ENCODE measurements at places on chromosomes 6 and 20.

GRCh38 chr20:3815703-3816315, 4.5 kb upstream of the AP5S1 start:
- no peak for DNase-seq

- no peak for DNase-seq
These were observed 65.7 kb downstream of the RTN4IP1 start for GRCh38 chr6:106563614-106564013.

DNA sequence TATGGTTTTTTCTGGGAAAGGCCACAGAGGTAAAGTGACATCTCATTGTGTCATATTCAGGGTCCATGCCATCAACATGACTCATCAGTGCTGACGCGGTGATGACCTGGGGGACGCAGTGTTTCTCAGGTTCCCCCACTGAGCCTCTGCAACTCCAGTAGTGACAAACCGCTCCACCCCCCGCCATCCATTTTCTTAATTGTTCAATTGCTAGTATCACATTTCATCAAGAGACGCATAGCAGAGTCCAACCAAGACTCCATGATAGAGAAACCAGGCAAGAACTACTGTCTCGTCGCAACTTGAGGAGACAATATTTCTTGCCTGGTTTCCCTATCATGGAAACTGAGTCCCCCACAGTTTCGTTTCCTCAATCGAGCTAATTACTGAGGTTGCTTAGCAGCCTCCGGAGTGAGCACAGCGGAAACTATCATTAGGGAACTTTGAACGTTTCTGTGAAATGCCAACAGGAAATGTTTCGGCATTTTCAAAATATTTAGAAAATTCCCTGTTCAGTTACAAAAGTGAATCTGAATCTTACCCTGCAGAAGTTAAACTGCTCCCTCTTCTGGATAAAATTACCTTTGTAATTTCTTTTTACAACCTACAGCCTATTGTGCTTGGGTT, 12.2 kb upstream of the SERPINB1 start:
- DNase-seq = peak; percentile 83

- peak; percentile 49 for DNase-seq
These were observed 1.7 kb upstream of the GMPR start for GRCh38 chr6:16236631-16237199.

DNA sequence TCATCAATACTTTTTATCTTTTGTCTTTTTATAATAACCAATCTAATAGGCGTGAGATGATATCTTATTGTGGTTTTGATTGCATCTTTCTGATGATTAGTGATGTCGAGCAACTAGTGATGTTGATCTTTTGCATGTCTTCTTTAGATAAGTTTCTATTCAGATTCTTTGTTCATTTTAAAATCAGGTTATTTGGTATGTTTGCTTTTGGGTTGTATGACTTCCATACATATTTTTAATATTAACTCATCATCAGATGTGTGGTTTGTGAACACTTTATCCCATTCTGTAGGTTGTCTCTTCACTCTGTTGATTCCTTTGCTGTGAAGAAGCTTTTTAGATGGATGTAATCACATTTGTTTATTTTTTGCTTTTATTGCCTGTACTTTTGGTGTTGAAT, 295.8 kb downstream of the BCKDHB start:
- no peak for DNase-seq

DNA sequence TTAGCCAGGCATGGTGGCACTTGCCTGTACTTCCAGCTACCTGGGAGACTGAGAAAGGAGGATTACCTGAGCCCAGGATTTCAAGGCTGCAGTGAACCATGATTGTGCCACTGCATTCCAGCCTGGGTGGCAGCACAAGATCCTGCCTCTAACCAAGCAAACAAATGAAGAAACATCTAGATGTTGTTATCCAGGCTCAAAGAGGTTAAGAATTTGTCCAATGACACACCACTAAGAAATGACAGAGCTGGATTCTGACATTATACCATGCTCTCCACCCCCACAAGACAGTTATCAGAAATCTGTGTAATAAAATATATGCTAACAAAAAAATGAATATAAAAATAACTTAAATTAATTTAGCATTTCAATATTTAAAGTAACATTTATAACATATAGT, 925.5 kb upstream of the SLC35B3 start:
- no peak for DNase-seq

- DNase-seq = no peak
These were observed 3.2 kb upstream of the NPBWR2 start for GRCh38 chr20:64110411-64111068.

GRCh38 chr6:35295521-35296315, 1.9 kb upstream of the DEF6 start:
- peak; percentile 51 for DNase-seq

DNA sequence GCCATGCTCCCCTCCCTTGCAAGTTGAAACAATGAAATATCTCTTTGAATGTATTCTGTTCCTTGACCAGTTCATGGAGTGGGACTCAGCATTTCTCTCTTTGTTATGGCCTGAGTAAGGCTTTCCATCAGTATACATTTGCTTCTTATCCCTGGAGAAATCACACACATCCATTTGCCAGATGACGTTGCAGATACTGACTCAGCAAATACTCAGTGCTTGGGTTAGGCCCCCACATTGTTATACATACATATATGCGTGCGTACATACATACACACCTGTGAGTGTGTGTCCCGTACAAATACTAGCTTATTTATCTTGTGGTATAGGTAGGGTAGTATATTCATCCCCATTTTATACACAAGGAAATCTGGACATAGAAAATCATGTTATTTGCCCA, 72.4 kb downstream of the PLG start:
- no peak for DNase-seq

DNA sequence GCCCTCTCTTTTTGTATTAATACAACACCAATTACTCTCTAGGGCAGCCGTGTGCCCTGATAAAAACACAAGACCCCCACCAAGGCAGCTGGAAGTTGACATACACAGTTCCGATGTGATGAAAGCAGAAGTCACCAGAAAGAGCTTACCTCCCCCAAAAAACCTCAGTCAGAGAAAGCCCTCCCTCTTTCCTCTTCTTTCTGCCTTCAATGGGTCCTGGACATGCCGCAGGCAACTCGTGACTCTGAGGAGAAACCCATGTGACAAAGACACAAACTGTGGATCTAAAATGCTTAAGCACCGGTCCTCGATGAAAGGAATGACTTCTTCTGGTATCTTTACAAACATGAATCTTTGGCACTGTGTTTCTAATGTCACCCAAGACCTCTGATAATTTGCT, 117.7 kb upstream of the CCDC28A start:
- DNase-seq = peak; percentile 66

GRCh38 chr20:50911030-50911429, 20.2 kb downstream of the ADNP start:
- no peak for DNase-seq

- no peak for DNase-seq
These were observed 434.7 kb upstream of the SOX4 start for GRCh38 chr6:21158873-21159272.

Measured in NB4 (cell line).